Globus pallidus (tissue), 1 donor: ENCODE measurements at places on chromosomes 12 and 14.

GRCh38 chr12:32334371-32334777 lies 65.0 kb upstream of the FGD4 start:
- DNase-seq = no peak

GRCh38 chr12:45290216-45290605 lies 74.3 kb downstream of the ANO6 start:
- DNase-seq = no peak

DNA sequence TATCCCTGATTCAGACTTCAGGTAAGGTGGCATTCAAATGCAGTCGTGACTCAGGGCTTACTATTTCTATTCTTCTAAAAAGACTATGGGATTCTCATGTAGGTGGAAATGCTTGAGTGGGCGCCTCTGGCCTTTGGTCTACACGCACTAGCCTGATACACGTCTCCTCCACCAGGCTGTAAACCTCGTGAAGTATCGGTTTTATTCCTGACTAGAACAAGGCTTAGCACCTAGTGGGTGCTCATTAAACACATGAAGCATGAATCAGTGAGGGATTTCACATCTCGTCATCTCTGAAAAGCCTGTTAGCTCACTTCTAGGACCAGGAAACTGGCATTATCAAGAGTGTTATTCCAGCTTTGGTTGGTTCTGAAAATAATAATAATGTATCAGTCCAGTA lies 17.7 kb upstream of the HNF1A start:
- no peak for DNase-seq

- no peak for DNase-seq
Measured at GRCh38 chr12:68587448-68587873, 23.2 kb upstream of the RAP1B start.

- DNase-seq = no peak
Measured at GRCh38 chr14:35403114-35403602, 1.4 kb downstream of the NFKBIA start.

- DNase-seq = no peak
Measured at GRCh38 chr14:55088356-55088755, 36.9 kb downstream of the MAPK1IP1L start.

DNA sequence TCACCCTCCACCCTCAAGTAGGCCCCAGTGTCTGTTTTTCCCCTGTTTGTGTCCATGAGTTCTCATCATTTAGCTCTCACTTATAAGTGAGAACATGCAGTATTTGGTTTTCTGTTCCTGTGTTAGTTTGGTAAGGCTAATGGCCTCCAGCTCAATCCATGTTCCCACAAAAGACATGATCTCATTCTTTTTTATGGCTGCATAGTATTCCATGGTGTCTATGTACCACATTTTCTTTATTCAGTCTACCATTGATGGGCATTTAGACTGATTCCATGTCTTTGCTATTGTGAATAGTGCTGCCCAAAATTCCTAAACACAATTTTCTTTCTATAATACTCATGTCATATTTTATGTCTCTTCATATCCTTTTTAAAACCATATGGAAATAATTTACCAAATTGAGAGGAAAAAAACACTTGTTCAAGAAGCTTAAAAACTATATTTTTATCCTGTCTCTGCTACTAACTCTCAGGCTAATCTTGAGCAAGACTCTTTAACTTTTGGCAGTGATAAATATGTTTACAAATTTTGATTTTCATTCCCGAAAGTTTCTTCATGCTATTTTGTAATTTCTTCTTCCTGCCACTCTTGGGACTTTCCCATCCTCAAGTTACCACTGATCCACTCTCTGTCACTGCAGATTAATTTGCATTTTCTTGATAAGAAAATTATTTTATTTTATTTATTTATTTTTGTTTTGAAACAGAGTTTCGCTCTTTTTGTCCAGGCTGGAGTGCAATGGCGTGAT lies 28.0 kb upstream of the OSBPL8 start:
- no peak for DNase-seq

- no peak for DNase-seq
Measured at GRCh38 chr14:90693413-90693812, 122.8 kb downstream of the TTC7B start.

GRCh38 chr14:99272899-99273765 lies 1.1 kb upstream of the BCL11B start:
- DNase-seq = no peak

DNA sequence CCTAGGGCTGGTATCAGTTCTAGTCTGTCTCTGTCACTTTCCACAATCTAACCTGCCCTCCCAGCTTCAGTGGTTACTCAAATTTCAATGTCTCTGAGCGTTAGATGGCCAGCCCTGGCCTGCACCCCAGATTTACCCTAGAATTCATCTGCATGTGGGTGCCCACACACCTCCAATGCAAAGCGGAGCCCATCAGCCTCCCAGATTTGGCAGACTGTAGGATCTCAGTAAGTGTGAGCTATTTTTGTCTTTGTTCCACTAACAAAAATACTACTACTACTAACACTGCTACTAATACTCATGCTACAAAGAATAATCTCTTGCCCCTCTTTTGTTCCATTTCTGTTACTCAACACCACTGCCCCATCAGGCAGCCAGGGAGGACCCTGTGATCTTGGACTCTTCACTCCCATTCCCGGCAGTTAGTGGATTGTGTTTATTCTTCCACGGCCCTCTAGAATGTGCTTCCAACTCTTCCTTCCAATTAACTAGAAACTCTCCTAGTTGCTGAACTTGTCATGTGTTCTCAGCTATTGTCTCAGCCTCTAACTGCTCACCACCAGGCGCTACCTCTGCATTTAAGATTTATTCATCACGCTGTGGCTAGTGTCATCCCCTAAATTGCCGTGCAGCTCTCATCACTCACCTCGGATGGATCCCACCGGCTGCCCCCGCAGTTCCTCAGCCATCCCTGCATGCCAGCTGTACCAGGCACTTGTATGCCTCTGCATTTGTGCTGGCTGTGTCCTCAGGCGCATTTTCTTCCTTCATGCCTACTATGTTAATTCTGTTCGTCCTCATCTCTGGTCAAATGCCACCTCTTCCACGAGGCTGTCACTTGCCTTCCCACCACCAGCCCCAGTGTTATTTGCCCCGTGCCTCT lies 150.6 kb upstream of the HIF1A start:
- DNase-seq = no peak

GRCh38 chr12:127245437-127245836 lies 1021.5 kb upstream of the TMEM132C start:
- no peak for DNase-seq

GRCh38 chr12:6294156-6295093 lies 16.1 kb upstream of the PLEKHG6 start:
- no peak for DNase-seq

DNA sequence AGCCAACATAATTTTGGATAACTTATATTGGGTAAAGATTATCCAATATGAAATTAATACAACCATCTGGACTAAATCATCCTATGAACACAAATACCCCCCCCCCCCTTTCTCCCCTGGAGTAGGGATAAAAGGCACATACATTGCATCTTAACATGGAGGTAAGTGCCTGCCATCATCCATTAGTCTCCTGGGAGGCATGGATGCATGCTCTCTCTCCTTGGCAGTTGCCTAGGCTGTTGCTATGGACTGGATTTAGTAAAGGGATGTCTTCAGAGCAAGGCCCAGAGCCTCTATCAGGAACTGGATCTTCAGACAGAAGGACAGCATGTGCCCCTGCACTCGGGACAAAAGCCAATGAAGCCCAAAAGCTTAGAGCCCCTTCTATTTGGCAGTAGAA lies 40.6 kb downstream of the SMOC1 start:
- no peak for DNase-seq

DNA sequence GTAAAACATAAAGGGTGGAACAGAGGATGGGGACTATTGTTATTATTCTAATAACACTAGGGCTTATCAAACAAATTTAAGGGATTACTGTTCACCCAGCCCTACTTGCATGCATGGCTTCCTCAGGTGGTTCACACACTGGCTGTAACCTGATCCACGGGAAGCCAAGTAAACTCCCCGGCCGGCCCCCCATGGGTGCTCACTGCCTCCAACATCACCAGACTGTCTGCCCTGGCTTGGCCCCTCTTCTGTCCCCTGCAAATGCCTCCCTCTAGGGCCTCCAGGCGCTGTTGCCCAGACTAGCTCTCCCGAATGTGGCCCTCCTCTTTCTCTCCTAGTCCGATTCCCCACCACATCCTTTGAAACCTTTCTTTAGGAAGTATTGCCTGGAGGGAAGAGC lies 18.6 kb downstream of the FAIM2 start:
- no peak for DNase-seq

DNA sequence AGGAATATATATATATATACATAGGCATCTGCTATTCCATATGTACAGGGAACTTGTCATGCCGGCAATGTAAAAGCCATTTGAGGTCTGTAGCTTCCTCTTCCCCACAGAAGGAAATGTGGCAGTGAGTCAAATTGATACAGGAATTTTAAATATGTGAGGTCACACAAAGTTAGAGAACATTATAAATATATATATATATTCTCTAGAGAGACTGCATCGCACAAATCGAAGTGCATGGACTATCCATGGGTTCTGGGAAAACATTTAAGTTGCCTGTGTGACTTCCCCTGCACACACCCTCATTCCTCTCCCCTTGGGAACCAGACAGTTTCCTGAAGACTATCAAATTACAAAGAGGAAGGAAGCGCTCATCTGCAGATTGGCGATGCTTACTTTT lies 100.9 kb upstream of the CCDC91 start:
- no peak for DNase-seq

DNA sequence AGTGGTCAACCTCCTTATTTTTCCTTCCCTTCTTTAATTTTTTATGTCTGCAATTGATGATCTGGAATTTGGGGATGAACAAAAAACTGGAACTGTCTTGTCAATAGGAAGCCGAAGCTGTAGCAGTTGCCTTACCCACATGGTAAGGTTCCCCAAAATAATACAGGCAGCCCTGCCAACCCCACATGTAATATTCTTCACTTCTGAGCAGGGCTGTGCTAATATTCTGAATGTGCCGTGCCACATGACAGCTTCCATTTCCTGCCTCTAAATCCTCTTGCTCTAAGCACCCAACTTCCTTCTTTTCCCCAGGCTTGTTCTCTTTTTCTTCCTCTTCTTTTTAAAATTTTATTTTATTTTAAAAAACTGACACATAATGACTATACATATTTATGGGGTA lies 39.6 kb downstream of the GPATCH2L start:
- peak; percentile 69 for DNase-seq

GRCh38 chr14:105151084-105151837 lies 17.3 kb downstream of the JAG2 start:
- no peak for DNase-seq

GRCh38 chr12:63294327-63294632 lies 143.3 kb upstream of the AVPR1A start:
- DNase-seq = no peak

- no peak for DNase-seq
Measured at GRCh38 chr12:9687228-9687627, 17.7 kb downstream of the CLEC2D start.

DNA sequence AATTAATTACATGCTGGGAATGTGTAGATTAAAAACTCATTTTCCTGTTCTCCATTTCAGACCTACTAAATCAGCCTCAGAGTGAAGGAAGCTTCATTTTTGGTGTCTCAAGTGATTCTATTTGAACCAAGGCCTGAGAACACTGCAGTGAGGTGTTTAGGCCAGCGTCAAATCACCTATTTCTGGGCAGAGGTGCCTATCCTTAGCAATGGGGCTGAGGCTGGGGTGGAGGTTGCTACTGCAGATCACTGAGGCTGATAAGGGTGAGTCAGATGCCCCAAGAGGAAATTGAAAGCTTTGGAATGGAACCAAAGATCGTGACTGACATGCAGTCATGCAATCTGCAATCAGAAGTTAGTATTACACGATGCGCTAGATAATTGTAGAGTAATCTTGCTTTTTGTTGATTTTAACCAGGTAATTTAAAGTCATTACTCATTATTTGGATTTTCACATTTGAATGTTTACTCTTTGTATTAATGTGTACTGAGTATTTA lies 4.4 kb downstream of the TXNRD1 start:
- DNase-seq = no peak

DNA sequence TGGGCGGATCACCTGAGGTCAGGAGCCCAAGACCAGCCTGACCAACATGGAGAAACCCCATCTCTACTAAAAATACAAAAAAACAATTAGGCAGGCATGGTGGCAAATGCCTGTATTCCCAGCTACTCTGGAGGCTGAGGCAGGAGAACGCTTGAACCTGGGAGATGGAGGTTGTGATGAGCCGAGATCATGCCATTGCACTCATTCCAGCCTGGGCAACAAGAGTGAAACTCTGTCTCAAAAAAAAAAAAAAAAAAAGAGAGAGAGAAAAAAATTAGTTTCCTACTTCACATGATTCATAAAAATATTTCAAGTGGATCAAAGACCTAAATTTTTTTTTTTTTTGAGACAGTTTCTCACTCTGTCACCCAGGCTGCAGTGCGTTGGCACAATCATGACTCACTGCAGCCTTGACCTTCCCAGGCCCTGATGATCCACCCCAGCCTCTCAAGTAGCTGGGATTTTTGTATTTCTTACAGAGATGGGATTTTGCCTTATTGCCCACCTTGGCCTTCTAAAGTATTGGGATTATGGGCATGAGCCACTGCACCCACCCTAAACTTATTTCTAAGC lies 24.9 kb downstream of the FCF1 start:
- DNase-seq = no peak

- DNase-seq = no peak
Measured at GRCh38 chr12:19058235-19059021, 71.1 kb upstream of the PLEKHA5 start.

DNA sequence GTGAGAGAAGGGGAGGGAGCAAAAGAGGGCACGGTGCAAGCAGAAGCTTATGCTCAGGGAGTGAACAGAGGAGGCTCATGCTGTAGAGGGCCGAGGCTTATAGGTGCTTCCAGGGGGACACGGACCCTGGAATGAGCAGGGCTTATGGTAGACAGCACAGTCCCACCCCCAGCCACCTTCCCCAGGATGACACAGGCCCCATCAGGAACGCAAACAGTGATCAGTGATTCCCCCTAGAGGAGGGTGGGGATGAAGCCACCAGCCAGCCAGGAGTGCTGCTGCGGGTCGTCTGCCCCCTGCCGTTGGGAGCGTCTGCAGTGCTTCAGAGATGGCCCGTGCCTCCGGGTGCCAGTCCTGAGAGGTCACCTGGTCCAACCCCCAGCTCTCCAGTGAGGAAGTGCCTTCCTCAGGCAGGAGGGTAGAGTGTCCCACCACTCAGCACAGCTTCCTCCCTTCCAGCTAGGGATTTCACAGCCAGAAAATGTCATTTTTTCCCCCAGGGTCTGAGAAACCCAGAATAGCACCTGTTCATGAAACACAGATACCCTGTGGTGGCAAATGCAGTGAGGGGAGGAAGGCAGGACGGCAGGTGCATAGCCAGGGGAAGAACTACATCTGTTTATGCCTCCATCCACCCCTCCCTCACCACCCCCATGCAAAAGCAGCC lies 60.7 kb downstream of the SLC6A12 start:
- peak; percentile 27 for DNase-seq

GRCh38 chr12:113058553-113058952 lies 2.0 kb downstream of the DTX1 start:
- DNase-seq = no peak

GRCh38 chr12:104751120-104751519 lies 207.0 kb downstream of the SLC41A2 start:
- DNase-seq = no peak
